Stimulated activated CD8-positive, alpha-beta memory T cell treated with anti-CD3 and anti-CD28 coated beads, Interleukin-15, amount 100 ng/mL, for 48 hours (primary cell): ENCODE measurements at places on chromosomes 11 and 22.

GRCh38 chr11:26144911-26145310 is 187.0 kb upstream of the ANO3 start:
- DNase-seq, result no peak

- DNase-seq, result no peak
These were observed 5.6 kb downstream of the PLAAT2 start for GRCh38 chr11:63557570-63557969.

- no peak for DNase-seq
These were observed 197.1 kb downstream of the GRIK4 start for GRCh38 chr11:120708511-120709183.

- no peak for DNase-seq
These were observed 13.8 kb downstream of the CHRDL2 start for GRCh38 chr11:74717221-74717969.

DNA sequence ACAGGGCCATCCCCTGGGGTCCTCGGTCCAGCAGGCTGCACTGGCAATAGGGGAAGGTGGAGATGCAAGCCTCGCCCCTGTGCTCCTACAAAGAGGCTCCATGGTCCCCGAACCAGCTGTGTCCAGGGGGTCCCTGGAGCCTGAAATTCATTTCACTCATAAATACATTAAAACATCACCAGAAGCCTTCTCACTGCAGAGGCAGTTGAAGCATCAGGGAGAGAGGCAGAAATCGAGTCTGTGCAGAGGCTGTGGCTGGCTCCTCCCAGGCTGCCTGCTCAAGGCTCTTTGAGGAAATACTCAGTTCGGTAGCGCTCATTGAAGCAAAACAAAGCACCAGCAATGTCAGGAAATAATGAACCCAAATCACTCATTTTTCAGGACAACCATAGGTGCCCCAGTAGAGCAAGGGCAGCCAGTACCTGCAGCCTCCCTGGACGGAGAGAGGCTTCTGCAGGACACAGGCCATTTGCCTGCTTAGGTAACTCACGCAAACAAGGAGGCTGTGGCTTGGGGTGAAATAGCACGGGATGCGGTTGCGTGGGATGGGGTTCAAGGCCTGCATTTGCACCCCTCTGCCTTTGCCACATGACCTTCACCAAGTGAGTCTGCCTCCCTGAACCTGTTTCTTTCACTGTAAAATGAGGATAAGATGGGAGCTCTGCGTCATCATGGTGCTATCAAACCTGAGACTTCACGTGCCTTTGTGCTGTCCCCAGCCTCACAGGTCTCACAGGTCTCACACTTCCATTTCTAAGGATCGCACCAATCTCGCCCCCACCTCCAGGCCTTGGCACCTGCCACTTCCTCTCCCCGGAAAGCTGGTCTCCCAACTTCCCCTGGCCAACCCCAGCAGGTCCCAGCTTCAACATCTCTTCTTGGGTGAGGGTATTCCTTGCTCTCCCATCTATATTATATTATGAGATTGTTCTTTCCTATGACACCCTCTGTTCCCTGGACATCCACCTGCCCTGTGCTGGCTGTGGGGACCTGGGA is 84.3 kb upstream of the SHISAL1 start:
- no peak for DNase-seq

DNA sequence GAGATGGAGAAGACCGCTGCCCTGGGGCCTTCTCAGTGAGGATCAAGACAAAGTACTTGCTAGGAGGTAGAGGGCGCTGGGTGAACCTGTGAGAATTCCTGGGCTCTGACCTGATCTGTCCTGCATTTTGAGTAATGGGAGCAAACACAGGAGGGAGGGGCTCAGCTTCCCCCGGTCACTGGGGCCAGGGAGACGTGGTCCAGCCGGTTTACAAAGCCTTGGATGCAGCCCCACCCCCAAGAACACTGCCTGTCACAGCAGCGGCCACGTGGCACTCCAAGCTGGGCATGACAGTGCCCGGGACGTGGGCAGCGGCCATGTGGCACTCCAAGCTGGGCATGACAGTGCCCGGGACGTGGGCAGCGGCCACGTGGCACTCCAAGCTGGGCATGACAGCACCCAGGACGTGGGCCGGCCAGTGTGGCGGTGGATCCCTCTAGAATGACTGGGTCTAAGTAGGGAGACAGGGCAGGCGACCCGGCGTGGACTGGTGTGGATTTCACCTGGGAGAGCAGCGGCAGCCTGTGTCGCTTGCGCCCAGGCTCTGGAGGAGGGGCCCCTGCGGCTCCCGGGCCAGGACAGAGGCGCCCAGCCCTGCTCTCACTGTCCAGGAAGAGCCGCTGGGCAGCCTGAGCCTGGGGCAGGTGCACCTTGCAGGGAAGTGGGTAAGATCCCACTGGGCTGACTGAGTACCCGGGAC is 2.5 kb upstream of the TTLL8 start:
- DNase-seq, result no peak
